CD4-positive, alpha-beta T cell (primary cell): ENCODE measurements at places on chromosomes 3 and 15.

- no peak for DNase-seq
Observed at GRCh38 chr3:100717063-100717462, 7.8 kb downstream of the TFG start.

- DNase-seq, result no peak
Observed at GRCh38 chr15:47422881-47423665, 294.2 kb upstream of the SEMA6D start.

- no peak for DNase-seq
Observed at GRCh38 chr3:196012941-196013476, 68.9 kb downstream of the TFRC start.

DNA sequence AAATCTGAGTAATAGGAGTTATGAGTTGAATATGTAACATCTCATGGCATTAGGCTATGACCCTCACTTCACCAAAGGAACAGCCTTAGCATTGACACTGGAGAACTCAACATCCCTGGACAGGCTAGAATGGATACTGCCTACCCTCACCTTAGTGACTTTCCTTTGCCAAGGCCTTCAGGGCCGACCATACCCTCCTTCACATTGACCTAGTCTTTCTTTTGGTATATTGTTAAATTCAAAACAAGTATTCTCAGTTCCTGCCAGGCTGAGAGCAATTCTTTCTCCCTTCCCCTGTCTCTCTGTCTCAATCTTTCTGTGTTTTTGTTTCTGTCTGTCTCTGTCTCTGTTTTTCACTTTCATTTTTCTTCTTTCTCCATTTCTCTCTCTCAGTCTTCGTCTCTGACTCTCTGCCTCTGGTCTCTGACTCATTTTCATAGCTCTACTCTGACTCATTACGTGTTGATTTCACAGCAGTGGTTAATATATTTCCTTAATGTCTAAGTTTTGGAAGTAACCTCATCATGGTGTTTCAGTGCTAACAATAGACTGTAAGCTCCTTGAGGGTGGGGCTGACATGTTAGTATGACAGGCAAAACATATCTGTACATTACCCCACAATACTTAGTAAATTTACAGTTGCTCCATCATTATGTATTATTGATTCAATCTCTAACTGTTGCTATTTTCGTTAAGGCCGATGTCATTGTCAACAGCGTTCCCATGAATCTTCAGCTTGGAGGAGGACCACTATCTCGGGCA, 32.5 kb downstream of the PARP15 start:
- no peak for DNase-seq

GRCh38 chr3:39435006-39435748, 28.7 kb downstream of the RPSA start:
- no peak for DNase-seq

GRCh38 chr3:86890741-86891396, 100.1 kb downstream of the VGLL3 start:
- DNase-seq, result no peak

- DNase-seq, result no peak
Observed at GRCh38 chr15:70741107-70741531, 22.2 kb downstream of the UACA start.

DNA sequence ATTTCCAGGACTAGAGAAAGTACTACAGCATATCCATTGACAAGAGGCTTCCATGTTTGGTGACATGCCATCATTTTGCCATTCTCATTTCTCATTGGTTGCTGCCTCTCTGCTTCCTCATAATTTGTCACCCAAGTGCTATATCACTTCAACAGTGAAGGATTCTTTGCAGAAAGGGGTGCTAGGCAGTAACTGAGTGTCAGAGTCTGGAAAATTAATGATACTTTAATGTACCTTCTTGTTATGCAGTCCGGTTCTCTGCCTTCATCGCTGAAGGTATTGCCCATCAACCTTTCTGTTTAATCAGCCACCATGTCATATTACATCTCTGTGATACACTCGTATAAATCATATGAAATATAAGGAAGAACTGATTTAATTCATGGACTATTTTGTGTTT, 550.3 kb downstream of the ROBO2 start:
- no peak for DNase-seq

DNA sequence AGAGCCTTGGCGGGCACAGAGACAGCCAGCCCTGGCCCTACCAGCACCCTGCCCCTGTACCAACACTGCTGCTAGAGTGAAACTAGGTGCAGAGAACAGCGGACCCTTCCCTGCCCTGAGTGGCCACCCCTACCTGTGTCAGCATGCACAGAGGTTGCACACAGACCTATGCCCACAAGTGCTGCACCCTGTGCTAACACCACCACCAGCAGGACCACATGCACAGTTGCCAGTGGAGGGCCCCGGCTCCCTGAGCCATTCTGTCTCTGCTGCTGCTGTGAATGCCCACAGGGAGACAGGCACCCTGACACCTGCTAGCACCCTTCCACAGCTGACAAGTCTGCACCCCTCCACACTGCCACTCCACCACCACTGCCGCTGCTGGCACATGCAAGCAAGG, 131.8 kb downstream of the NEK11 start:
- DNase-seq, result no peak

DNA sequence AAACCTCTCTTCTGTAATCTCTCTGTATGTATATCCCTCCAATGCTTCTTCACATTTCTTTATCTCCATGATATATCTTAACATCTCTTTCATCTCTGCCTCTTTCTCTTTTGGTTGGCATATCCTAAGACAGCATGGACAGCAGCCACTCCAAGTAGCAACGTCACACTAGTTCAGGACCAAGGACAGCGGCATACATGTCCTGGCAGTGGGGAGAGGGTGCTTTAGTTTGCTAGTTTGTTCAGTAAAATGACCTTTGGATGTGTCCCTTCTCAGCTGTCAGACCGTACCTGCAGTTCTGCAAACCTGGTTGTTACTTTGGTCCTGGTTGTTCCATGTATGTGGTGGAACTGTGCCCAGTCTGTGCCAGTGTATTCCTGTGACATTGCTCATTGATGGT, 225.6 kb upstream of the ROPN1 start:
- no peak for DNase-seq

- DNase-seq, result no peak
Observed at GRCh38 chr3:13149330-13150108, 76.3 kb upstream of the IQSEC1 start.
